ENCODE measurements at places on chromosomes 3 and 15.

- no peak for DNase-seq
Observed at GRCh38 chr15:50496692-50497091, 49.8 kb downstream of the USP50 start.

DNA sequence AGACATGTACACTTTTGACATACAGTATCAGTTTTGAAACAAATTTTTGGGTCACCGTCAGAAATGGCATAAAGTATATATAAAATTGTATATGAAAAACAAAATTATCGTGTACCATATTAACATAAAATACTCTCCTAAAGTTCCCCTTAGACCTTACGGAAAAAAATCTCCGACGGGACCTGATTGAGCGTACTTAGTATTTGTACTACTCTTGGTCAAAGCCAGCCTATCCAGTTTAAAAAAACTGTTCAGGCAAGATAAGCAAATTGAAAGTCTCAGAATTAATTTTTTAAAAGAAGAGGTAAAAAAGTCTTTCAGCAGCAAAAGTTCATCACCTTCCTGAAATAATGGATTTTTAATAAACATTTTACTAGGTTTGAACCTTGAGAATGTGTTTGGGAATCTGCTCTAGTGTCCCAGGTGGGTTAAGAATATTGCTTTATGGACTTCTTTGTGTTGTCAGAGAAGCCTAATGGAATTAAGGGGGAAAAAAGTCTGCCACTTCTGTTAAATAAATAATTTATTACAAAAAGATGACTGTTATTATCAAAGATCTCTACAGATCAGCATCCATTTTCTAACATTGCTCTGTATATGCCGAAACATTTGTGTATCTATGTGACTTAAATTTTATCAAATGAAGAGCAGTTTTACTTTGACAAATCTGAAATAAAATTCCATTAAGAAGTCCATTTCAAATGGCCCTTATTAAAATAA is 48.6 kb downstream of the ZBTB20 start:
- no peak for DNase-seq

- DNase-seq: no peak
Observed at GRCh38 chr3:50574444-50574831, 5.1 kb downstream of the HEMK1 start.

GRCh38 chr3:120448756-120449155 is 2.0 kb downstream of the FSTL1 start:
- no peak for DNase-seq

DNA sequence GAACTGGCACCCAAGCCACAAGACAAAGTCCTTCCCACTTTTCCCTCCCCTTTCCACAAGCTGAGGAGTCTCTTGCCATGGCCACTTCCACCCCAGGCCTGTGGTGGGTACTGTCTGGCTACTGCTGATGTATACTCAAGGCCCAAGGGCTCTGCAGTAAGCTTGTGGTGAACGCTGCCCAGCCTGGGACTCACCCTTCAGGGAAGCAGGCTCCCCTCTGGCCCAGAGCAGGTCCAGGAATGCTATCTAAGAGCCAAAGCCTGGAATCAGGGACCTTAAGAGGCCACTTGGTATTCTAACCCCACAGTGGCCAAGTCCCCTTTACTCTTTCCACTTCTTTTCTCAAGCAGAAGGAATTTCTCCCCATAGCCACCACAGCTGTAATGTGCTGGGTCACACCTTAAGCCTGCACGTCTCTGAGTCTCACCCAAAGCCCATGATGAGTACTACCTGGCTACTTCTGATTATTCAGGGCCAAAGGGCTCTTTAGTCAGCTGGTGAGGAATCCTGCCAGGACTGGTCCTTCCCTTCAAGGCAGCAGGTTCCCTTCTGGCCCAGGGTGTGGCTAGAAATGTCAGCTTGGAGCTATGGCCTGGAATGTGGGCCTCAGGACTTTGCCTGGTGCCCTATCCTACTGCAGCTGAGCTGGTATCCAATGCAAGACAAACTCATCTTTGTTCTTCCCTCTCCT is 4.0 kb downstream of the PATL2 start:
- no peak for DNase-seq

- DNase-seq: no peak
Observed at GRCh38 chr3:48092270-48092669, 76.1 kb upstream of the MAP4 start.

DNA sequence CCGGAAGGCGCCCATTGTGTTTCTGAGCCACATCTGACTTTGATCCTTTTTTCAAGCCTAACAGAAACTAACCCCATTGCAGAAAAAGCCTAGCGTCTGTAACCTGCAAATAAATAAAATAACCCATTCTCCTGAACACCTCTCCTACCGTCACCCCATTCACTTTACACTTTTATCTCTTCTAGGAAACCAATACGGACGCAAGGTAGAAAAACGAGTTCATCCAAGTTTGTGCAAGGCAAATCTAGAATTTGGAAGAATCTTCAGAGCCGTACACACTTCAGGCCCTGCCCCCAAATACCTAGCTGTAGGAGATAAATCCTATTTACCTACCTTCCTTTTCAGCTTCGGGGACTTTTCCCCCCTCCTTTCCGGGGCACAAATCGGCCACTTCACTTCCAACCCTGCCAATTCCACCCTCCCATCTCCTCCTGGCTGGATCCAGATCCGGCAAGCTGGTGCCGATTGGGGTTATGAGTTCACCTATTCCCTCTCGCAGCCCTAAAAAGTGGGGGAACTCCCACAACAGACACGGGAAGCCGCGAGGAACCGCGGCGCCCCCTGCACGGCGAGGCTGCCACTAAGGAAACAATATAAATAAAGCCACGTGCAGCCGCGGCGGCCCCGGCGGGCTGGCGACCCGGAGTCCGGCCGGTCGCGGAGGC is 987 bp downstream of the PRTG start:
- peak; percentile 5 for DNase-seq

DNA sequence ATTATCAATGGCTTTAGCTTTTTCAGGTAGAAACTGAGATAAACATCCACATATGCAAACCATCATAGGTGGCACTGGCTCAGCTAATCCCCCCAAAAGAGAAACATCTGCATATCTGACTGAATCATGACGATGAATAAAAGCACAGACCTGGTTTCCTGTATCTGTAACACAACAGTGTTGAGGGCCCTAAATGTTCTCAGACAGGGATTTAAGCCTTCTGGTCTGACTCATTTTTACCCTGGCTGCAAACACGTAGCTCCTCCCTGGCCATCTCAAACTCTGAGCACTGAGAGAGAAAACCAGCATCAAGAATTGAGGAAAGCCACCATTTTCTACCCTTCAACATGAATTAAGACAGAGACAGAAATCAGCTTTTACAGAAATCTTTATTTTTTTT is 35.2 kb downstream of the GLB1 start:
- DNase-seq: no peak

DNA sequence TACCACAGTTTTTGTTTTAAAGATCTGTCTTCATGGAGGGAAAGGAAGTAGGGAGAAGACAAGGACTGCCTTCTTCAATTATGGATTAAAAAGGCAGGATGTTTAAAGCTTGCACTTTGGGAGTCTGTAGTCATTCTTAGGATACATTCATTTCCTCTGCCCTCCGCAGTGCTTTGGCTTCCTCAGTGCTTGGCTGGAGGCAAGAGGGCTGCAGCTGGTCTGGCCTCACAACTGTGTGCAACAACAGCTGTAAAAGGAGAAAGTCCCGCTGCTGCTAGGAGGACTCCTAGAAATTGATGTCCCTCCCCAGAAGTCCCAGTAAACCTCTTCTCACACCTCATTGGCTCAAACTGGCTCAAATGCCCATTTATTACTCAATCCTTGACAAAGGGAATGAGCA is 54.4 kb upstream of the PPP2R3A start:
- DNase-seq: no peak

GRCh38 chr3:186496016-186496415 is 48.2 kb downstream of the CRYGS start:
- DNase-seq: no peak

DNA sequence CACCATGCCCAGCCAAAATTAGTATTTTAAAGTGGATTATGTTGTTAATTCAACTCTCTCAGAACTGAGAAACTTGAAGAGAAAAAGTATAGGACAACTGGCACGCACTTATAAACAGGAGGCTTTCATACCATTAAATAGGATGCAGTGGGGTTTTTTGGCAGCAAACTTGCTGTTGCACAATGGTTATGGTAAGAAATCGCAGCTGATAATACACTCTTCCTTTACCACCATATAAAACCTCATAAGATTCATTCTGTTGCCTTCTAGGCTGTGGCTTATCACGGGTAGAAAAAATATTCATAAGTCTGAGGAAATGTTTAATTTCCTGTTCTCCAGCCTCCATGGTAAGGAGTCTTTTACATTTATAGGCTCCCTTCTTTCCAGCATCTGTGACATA is 95.3 kb downstream of the TMCO5A start:
- no peak for DNase-seq

GRCh38 chr15:66633041-66633937 is 67.5 kb upstream of the LCTL start:
- DNase-seq: no peak

GRCh38 chr3:46626039-46626438 is 13.7 kb downstream of the FAM240A start:
- no peak for DNase-seq

DNA sequence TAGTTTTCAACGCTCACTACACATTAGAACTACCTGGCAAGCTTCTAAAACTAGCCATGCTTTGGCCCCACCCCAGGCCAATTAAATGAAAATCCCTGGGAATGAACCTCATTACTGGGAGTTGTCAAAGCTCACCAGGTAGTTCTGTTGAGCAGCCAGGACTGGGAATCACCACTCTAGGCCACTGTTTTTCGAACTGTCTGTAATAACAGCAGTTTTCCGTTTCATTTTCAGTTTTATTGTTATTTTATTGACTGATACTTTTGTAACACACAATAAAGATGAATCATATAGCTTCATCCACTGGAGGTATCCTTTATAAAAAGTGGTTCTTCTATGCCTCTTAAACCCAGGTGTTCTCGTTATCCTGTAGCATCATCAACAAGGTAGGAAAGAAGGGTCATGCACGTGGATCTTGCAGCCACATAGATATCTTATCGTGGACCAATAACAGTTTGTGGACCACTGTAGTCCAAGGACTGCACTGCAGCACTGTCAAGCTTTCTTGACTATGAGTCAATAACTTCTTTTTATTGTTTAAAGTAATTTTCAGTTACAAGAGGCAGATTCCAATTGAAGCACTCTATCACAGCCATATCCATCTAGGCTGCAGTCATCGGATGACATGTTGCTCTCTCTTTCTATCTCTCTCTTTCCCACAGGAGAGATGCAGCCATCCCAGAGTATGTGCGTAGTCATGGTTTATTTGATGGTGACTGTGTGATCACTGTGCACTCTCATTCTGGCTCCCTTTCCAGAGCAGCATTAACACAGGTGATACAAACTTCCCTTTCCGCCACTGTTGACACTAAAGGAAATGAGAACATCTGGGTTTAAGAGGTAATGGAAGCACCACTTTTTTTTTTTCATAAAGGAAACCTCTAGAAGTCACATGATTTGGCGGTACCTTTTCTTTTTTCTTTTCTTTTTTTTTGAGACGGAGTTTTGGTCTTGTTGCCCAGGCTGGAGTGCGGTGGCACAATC is 39.0 kb upstream of the BLM start:
- DNase-seq: no peak

DNA sequence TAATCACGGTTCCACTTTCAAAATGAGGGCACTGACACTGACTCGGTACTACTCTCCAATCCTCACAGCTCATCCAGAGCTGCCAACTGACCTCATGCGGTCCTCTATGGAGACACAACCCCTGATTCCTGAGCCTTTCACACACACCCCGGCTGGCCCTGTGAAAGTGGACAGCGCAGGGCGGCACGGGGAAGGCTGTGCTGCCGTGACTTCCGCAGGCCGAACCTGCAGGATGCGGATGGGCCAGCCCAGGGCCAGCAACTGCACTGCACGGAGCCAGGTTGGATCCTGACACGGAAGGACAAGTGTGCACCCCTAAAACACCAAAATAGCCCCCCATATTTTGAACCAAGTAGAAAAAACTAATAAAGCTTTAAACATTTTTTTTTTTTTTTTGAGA is 41.0 kb downstream of the IQSEC1 start:
- DNase-seq: no peak

DNA sequence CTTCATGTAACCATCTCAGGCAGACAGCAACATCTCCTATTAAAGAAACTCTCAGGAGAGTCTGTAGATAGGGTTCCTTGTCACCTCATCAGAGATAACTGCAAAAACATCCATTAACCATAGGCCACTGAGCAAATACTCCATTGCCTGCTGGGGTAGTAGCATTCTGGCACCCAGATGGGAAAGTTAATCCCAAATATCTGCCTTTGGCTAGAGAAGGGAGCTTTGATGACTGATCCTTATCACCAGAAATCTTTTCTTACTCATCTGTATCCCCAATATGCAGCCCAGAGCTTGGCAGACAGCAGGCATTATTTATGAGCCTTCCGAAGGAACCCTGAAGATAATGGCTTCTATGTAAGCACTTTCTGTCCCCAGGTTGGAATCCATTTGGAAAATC is 173.1 kb downstream of the MFSD1 start:
- DNase-seq: no peak

DNA sequence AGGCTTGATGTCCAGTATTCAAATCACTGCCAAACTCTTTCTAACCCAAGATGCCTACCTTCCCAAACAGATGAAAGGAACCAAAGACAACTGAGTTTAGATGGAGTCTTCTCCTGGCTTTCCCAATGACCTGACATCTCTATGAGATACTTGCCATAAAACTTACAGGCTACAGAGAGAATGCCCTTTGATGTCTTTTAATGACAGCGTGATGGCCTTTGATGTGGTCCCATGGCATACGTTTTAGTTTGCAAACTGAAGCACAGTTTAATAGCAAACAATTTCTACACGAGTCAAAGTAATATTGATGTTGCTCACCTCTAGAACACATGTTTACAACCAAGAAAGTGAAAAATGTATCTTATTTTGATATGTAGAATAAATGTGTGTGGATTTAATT is 73.2 kb downstream of the ZIC4 start:
- DNase-seq: no peak

Data from hypothalamus (tissue), 51 donors.